Stimulated activated CD4-positive, alpha-beta T cell treated with anti-CD3 and anti-CD28 coated beads, Interleukin-4, amount 100 ng/mL, for 1 hour (primary cell): ENCODE measurements at places on chromosomes 2 and 18.

GRCh38 chr2:56380861-56381260 lies 197.1 kb downstream of the CCDC85A start:
- no peak for DNase-seq

GRCh38 chr2:85398426-85399182 lies 11.6 kb downstream of the CAPG start:
- DNase-seq: no peak

DNA sequence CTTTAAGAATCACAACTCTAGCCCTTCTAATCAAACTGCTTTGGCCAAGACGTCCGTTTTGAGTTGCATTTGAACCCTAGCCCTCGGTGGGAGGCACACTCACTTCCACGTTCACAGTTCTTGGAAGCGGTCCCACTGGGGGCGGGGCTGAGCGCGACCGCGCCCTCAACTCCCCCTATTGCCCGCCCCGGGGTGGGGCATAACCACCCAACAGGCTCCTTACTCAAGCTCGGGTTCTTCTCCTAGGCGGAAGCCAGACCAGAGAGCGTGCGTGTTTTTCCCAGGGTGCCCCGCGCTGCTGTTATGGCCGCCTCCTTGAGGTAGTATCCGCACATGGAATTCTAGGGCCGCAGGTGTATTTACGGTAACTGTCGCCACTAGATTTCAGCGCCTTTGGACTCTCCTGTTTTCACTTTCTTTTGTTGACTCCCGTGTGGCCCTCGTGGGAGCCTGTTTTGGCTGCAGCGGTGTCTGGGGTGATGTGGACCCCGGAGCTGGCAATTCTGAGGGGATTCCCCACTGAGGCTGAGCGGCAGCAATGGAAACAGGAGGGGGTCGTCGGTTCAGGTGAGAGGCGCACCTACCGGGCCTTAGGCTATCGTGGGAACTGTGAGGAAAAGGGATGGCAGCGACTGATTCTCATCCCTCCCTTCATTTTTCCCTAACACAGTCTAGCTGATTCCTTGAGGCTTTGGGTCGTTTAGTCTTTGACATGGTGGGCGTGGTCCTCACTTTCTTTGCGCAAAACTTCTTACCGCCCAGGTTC lies at the start of gene TTC27:
Gene TTC27 (plus strand): TSS at position 237 of the 766 bp plus-strand sequence. CDS start 243 bp downstream, at position 480.
- peak; percentile 94 for DNase-seq

DNA sequence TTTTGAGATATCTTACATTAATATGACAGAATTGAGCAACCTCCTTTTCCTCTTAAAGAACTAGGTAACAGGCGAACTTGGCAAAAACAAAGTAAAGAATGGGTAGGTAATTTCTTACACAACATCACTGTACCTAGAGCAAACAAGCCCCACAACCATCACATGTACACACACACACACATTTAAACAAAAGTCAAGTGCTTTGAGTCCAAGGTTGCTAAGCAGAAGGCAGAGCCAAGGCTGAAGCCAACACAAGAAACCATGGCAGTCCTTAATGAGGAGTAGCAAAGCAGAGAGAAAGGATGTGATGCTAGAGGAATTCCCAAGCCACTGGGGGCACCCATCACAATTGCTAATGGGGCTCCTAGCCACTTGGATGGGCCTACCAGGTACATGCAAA lies 164.1 kb downstream of the PAX3 start:
- no peak for DNase-seq

GRCh38 chr18:9706081-9706935 lies 1.8 kb upstream of the RAB31 start:
- DNase-seq: no peak

- DNase-seq: no peak
These were observed 325.3 kb upstream of the SMIM21 start for GRCh38 chr18:75752740-75753263.

DNA sequence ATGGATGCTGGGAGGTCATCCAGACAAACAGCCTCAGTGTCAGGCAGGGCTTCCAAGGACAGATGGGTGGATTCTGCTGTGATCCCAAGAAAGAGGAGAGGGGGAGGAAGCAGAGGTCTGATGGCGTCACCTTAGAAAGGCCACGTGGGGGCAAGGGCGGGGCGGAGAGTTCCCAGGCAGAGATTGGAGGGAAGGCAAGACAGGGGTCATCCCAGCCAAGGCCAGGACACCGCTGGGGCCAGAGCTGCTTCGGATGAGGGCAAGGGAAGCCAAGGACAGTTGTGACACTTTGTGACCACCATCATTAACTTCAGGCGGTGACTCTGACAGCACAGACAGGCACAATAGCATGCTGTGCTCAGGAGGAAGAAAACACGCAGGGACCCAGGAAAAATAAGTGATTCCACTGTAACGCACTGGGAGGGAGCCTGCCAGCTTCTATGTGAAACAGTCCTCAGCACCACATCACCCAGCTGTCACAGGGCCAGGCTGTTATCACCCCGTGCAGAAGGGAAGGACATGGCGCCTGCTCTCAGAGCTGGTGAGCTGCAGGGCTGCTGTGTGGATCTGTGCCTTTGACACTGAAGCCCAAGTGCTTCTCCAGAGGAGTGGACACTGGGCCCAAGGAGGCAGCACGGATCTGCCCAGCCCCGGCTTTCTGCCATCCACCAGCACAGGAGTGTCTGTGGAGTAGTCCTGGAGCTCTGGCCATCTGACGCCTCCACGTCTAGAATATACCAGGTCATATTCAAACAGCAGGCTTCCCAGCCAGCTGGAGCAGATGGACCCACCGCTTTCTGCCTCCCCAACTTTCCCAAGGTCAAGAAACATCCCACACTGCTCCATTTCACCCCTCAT lies 204.1 kb downstream of the NDUFA10 start:
- no peak for DNase-seq

GRCh38 chr2:13466076-13466475 lies 749.3 kb downstream of the TRIB2 start:
- DNase-seq: no peak

- no peak for DNase-seq
These were observed 95.1 kb upstream of the SLC35G4 start for GRCh38 chr18:11514267-11514666.

GRCh38 chr2:222561817-222562645 lies 93.9 kb downstream of the FARSB start:
- DNase-seq: no peak

DNA sequence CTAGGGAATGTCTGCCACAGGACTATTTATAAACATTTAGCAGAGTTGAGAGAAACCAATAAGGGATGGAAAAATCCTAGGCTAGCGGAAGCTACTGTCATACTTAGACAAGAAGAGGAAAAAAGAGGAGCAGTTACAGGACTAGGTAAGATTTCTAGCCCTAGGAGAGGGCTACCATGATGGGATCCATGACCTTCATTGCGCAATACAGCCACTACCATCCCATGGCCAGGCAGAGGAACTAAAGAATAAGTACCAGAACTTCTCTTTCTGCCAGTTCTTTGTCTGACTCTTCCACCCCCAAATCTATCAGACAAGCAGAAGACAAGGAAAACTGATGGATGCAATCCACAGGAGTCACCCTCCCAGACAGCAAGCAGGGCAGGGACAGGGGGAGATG lies 417.0 kb upstream of the CHST9 start:
- no peak for DNase-seq

- peak; percentile 56 for DNase-seq
These were observed 725 bp downstream of the FBXO48 start for GRCh38 chr2:68466361-68466777.

GRCh38 chr18:69895066-69896047 lies 52.3 kb downstream of the CD226 start:
- no peak for DNase-seq

DNA sequence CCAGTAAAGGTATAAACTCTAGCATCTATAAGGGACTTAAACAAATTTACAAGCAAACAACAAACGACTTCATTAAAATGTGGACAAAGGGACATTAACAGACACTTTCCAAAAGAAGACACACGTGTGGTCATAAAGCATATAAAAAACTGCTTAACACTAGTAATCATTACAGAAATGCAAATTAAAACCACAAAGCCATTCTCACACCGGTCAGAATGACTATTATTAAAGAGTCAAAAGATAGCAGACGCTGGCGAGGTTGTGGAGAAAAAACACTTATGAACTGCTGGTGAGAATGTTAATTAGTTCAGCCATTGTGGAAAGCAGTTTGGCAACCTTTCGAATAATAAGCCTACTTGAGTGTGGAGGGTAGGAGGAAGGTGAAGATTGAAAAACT lies 217.1 kb upstream of the DLGAP1 start:
- no peak for DNase-seq

DNA sequence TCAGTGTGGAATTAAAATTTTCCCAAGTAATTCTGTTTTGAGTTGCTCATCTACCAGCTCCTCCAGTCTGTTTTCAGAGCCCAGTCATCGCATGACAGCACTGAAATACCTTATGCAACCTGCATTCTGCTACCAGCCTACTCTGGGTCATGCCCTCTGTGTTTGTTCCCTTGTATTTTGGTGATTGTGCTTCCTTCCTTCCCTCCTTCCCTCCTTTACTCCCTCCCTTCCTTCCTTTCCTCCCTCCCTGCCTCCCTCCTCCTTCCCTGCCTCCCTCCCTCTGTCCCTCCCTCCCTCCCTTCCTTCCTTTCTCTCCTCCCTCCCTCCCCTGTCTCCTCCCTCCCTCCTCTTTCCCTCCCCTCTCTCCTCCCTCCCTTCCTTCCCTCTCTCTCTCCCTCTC lies 289.6 kb downstream of the CDH2 start:
- DNase-seq: no peak

GRCh38 chr2:136751406-136751805 lies 13.9 kb upstream of the THSD7B start:
- no peak for DNase-seq

DNA sequence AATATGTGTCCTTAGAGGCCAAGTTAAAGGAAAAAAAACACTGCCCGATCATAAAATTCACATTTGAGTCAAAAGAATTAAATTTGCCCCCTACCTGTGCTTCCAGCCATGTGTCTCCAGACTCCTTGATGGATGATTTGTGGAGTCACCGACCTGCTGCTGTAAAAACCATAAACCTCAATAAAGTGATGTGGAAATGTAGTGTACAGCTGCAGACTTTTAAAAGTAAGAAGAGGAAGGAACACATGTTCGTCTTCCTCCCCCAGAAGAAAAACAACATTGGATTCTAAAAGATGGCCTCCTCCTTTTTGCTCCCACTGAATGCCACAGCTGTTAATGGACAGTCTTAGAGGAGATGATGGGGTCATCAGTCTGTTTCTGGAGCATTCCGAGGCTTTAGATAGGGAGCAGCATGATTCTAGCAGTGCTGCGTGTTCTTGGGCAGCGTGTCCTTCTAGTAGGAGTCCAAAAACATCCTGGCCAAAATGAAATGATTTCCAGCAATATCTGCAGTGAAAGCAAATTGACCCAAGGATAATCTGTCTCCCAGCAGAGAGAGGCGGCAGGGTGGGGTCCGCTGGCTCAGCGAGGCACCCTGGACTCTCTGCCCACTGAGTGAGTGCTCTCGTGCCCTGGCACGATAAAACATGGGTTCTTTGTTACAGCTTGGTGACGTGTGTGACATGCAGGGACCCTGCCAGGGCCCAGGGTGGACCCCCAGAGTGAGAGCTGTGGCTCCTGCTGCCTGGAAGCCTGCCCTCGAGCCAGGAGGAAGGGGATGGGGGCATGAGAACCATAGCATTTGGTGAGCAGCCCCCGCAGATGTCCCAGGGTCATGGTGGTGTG lies 196.1 kb downstream of the FAM210A start:
- DNase-seq: no peak

- DNase-seq: no peak
These were observed 8.9 kb upstream of the PDE1A start for GRCh38 chr2:182435754-182436153.

DNA sequence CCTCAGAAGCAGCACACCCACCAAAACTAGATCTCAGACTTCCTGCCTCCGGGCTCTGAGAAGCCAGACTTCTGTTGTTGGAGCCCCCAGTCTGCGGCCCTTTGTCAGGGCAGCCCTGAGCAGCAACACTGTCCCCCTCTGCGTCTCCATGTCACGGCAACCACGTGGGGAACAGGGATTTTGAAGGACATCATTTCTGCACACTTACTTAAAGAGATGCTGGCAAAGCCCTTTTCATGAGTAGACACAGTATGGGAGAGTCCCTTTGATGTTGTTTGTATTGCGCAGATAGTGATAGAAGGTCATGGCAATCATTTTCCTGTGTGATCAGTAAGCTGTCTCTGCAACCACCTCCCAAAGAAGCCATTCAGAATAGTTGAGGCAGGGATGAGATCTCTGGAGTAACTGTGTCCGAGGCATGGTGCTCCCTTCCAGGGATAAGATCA lies 69.1 kb upstream of the ID2 start:
- no peak for DNase-seq

- no peak for DNase-seq
These were observed 61.2 kb upstream of the SPP2 start for GRCh38 chr2:233989221-233989858.

- no peak for DNase-seq
These were observed 24.1 kb downstream of the MRPL35 start for GRCh38 chr2:86223140-86223926.

GRCh38 chr2:105754011-105754410 lies 9.3 kb downstream of the NCK2 start:
- DNase-seq: peak; percentile 36

DNA sequence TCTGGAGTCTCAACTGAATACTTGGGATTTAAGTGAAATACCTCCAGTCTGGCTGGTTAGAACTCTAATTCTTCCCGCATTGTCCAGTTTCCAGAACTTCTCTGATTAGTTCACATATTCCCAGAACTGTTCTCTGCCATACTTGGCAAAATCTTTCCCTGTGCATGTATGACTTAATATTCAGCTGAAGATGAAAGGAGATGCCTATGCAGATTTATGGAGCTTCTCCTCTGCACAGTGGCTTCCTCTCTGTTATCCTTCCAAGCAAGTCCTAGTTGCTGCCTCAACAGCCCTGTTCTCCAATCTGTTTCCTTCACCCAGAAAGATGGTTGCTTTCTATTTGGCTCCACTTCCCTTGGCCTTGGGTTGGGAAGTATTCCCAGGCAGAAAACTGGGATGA lies 155.4 kb upstream of the GATA6 start:
- no peak for DNase-seq

GRCh38 chr2:9824956-9825720 lies 18.1 kb upstream of the TAF1B start:
- no peak for DNase-seq

GRCh38 chr2:180143633-180144337 lies 136.7 kb upstream of the CWC22 start:
- no peak for DNase-seq

DNA sequence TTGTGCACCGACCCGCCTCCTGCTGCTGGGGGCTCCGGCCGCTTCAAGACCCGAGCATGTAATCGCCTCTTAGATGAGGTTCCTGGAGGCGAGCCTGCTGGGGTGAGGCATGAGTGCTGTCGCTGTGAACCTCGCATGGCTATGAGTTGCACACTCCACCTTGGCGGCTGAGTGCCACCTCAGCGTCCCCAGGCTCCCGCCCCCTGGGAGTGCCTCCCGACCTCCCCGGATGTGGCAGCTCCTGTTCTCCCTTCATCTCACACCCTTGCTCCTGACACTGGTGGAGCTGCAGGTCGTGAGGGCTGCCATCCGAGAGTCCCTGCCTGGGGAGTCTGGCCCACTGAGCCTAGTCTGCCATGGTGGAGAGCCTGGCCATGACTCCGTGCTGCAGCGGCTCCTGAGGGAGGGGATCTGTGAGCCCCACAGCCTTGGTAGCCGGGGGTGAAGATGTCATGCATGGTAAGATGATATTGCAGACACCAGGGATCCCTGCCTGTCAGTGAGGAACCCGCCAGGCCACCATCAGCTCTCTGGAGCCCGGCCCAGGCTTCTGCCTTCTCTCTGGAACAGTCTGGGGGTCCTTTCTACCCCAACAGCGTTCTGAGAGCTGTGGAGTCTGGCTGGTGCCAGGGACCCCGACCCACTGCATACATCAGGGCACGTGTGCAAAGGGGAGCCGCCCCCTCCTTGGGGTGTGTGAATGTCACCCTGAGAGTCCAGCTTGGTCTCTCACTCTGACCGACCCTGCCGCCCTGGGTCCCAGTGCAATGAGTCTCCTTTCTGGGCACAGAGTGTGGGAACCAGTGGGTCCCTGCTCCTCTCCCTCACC lies 61.6 kb upstream of the HS6ST1 start:
- no peak for DNase-seq
